WTC11 (cell line): ENCODE measurements at places on chromosomes 5 and 9. TPM values are rescaled to one million over a fixed set of nuclear protein-coding genes. Genes with fewer than 3 reads are reported as not detected.

The ENHO gene
- total RNA-seq, result 26.9 to 28.3 TPM (median 27.9 TPM) in 3 replicates

- H3K27ac ChIP-seq, result no peak overlapping the region
- no peak overlapping the region for H3K4me3 ChIP-seq
- peaks cover 4% of the 10 kb centered on the region for H3K36me3 ChIP-seq
- H3K27me3 ChIP-seq, result no peaks in the 10 kb centered on the region
- DNase-seq, result no peak
- H3K4me1 ChIP-seq, result peaks cover 17% of the 10 kb centered on the region
Measured at GRCh38 chr5:142922223-142922952, 152.2 kb downstream of the ARHGAP26 start.

- no peaks in the 10 kb centered on the region for H3K4me1 ChIP-seq
- DNase-seq, result no peak
- no peak overlapping the region for H3K27ac ChIP-seq
- 0 out of 2 replicates have a peak, but pooled peaks cover 5% of the 10 kb centered on the region for H3K36me3 ChIP-seq
- H3K4me3 ChIP-seq, result no peak overlapping the region
- no peaks in the 10 kb centered on the region for H3K27me3 ChIP-seq
Measured at GRCh38 chr5:26663500-26663899, 374.9 kb downstream of the CDH9 start.

- H3K27ac ChIP-seq, result no peak overlapping the region
- no peak overlapping the region for H3K4me3 ChIP-seq
- H3K27me3 ChIP-seq, result no peaks in the 10 kb centered on the region
- no peak for DNase-seq
- no peaks in the 10 kb centered on the region for H3K36me3 ChIP-seq
- H3K4me1 ChIP-seq, result no peaks in the 10 kb centered on the region
Measured at GRCh38 chr5:64299805-64300204, 134.2 kb downstream of the RNF180 start.

GRCh38 chr5:167814040-167814439 is 477.4 kb upstream of the WWC1 start:
- peaks cover 31% of the 10 kb centered on the region for H3K4me1 ChIP-seq
- no peak for DNase-seq
- H3K36me3 ChIP-seq, result no peaks in the 10 kb centered on the region
- H3K4me3 ChIP-seq, result no peak overlapping the region
